CD4-positive, alpha-beta T cell treated with Interleukin-10 for 1 hour (primary cell): ENCODE measurements at places on chromosomes 7 and 10.

- DNase-seq, result no peak
Measured at GRCh38 chr7:116576350-116577319, 51.8 kb downstream of the CAV1 start.

GRCh38 chr7:110153222-110153621 lies 937.7 kb upstream of the LRRN3 start:
- DNase-seq, result no peak

- no peak for DNase-seq
Measured at GRCh38 chr7:42314696-42315095, 77.7 kb upstream of the GLI3 start.

DNA sequence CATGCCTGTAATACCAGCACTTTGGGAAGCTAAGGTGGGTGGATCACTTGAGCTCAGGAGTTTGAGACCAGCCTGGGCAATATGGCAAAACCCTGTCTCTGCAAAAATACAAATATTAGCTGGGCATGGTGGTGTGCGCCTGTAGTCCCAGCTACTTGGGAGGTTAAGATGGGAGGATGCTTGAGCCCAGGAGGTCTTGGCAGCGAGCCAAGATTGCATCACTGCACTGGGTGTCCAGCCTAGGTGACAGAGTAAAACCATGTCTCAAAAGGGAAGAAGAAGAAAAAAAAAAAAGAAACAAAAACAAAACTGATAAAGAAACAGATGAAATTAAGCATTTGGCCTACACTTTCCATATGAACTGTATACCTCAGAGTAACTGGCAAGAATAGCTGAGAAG lies 319.2 kb downstream of the PARD3 start:
- DNase-seq, result no peak

DNA sequence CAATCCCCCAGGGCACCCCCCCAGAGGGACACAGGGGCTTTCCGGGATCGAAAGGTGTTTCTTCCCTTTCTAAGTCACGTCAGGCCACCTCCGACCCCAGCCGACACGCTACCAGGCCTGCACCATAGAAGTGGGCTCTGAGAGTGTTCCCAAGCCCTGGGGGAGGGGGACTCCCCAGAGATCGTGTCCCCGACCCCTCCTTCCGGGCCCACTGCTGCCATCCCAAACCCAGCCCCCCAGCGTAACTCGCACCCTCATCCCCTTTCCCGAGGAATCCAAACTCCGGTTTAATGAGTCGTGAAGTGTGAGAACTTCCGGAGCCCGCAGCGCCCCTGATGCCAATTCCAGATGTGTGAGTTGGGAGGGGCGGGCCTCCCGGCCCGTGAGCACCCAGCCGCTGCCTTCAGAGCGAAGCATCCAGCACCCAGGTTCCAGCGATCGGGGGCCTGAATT lies 11.3 kb downstream of the UNCX start:
- no peak for DNase-seq

GRCh38 chr7:41792120-41792519 lies 89.2 kb upstream of the INHBA start:
- no peak for DNase-seq

- DNase-seq, result no peak
Measured at GRCh38 chr7:4911111-4911828, 27.8 kb upstream of the RADIL start.
